ENCODE measurements at places on chromosomes 6 and 20.

GRCh38 chr20:44324343-44324742, 12.5 kb upstream of the R3HDML start:
- no peak for DNase-seq

DNA sequence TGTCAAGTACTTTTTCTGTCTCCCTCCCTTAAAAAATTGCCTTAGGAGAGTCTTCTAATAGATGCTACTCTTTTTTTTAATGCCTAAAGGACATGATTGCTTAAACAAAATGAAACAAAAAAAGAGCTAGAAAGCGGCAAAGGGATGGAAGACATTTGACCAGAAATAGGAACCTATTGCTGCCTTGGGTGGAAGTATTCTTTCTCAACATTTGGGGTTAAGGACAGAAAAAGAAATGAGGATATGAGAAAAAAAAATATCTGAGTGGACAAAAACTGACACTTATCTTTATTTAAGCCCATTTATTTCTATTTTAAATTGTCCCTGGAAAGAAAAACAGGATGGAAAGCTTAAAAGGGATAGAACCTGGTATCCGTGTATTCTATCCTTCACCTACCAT, 664.9 kb upstream of the CITED2 start:
- DNase-seq, result no peak

DNA sequence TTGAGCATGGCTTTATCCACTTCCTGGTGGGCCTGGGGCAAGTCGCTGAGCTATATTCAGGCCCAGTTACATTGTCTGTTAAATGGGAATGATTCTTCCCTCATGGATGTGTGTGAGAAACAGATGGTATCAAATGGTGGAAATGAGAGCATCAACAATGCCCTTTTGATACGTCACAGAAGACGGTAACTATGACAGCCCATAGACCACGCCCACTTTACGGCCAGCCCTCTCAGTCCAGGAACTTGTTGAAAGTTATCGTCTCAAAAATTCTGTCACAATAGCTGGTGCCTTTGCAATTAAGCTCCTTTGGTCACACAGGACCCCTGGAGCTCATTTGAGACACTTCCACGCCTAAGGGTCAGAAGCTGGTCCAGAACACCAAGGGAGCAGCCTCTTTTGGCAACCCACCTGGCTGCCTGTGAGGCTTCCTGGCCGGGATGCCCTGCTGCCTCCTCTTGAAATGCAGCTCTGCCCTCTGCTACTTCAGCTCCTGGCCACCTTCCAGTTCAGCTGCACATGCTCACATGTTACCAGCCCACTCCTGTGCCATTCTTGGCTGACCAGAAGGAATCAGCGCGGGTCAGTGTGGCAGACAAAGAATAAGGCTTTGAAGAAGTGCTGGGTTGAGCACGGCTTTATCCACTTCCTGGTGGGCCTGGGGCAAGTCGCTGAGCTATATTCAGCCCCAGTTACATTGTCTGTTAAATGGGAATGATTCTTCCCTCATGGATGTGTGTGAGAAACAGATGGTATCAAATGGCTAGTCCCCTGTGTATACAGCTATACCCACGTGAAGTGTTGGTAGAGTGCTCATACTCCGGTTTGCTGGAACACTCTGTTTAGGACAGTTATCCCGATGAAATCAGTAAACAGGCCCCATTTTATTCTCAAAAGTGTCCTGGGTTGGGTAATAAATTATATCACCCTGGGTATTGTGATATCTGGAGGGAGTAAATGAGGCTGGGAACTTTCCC, 199.2 kb upstream of the SUPT3H start:
- no peak for DNase-seq

GRCh38 chr6:1435806-1436205, 46.4 kb downstream of the FOXF2 start:
- DNase-seq, result no peak

- DNase-seq, result no peak
Observed at GRCh38 chr6:19976411-19977129, 139.4 kb downstream of the ID4 start.

DNA sequence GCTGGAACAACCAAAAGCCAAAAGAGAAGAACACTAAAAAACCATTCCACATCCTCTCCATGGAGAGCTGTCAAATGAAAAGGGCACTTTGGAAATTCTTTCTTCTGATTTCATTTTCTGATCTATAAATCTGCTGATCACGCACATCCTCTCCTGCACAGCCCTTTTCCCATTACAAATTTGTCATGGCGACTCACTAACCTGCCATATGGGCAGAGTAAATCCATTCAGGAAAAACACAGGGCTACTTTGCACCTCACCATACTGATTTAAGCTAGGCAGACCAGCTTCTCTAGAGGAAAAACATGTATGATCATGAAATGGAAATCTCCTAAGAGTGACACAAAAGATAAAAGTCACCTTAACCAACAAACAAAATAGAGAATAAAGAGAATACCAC, 26.0 kb downstream of the TOMM6 start:
- DNase-seq, result no peak

DNA sequence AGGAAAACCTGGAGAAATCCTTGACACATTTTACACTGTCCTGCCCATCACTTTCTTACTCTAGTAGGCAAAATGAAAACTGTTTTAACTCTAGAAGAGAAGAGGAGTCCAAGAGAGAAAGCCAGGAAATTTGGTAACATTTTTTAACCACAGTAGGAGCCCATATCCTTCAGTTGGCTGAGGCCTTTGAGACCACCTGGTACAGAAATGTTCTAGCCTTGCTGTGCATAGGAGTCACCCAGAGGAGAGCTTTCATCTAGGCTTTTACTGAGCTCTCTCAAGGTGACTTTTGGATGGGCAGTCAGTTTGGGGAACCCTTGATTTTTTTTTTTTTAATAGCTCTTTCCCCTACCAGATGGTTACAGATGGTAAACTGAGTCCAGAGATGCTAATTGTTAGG, 25.0 kb downstream of the LRRN4 start:
- no peak for DNase-seq

- peak; percentile 53 for DNase-seq
Observed at GRCh38 chr6:138817799-138818198, 21.9 kb downstream of the ECT2L start.

DNA sequence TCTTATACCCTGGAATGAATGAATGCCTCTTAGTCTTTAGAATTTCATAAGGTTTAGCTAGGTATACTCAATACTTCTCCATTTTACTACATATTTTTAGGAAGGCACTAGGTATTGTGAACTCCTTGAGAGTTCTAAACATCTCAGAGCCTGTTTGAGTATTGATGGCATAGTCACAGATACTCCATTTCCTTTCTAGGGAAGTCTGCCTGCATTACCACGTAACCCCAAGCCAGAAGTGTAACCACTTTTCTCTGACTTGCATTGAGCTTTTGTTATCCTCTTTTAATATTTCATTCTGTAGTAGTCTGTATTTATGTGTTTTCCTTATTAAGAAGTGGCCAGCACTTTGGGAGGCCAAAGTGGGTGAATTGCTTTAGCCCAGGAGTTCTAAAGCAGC, 12.2 kb downstream of the TOP1 start:
- DNase-seq, result no peak

DNA sequence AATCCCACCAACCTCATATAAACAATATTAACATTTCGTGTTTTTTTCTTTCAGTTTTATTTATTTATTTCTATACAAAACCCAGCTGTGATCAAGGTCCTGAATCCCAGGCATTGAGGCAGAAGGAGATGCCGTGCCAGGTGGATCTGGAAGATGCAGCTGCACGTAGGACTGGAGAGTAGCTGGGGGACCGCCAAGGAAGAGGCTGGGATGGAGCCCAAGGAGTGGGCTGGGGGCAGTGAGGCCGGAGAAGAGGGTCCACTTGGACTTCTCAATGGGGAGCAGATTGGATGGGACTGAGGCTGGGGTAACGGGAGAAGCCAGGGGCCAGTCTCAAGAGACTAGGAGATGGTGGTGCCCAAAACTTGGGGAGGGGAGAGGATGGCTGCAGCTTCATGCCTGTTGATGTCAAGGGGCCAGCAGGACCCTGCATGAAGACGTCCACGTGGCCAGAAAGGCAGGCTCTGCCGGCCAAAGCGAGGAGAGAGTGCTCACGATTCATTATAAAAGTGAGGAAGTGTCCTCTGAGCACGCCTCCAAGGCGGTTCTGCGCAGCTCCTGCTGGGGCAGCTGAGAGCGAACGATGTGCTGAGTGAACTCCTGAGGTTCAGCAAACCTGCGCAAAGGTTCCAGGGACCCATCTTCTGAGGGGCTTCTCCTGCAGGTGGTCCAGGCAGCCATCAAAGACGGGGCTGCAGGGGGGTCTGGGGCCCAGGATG, 110.3 kb downstream of the BMP7 start:
- DNase-seq, result no peak

DNA sequence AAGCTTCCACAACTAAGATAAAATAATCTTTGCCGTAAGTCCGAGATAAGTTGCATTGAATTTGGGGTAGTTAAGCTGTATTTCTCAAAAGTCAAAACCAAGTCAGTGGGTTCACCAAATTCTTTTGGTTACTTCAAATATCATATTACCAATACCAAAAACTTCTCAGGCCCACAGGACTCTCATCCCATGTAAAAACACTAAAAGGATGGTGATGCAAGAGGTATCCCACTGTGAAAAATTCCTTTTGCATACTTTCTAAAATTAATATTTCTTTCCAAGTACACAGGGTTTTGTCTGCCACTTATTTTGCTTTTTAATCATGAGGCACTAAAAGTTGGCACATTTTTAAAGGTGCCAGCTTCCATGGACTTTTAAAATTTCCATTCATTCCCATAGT, 151.3 kb downstream of the GJA10 start:
- DNase-seq, result no peak

- no peak for DNase-seq
Observed at GRCh38 chr6:36875250-36875633, 639 bp upstream of the PPIL1 start.

- DNase-seq, result no peak
Observed at GRCh38 chr20:58004900-58005299, 223.6 kb downstream of the ANKRD60 start.

DNA sequence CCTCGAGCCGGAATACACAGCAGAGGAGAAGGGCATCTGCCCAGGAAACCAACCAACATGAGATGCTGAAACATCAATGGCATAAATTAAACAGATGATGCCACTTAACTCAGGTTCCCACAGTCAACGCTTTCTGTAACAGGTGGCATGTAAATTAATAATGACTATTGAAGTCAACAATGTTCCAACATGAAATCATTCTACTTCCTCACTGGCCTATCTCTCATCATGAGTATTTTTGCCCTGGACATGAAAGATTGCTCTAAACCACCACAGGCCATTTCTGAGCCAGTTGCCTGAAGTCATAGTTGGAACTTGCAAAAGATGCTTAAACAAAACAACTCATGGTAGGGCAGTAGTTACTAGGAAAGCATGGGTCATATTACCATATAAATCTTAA, 397.9 kb upstream of the JARID2 start:
- peak; percentile 13 for DNase-seq

DNA sequence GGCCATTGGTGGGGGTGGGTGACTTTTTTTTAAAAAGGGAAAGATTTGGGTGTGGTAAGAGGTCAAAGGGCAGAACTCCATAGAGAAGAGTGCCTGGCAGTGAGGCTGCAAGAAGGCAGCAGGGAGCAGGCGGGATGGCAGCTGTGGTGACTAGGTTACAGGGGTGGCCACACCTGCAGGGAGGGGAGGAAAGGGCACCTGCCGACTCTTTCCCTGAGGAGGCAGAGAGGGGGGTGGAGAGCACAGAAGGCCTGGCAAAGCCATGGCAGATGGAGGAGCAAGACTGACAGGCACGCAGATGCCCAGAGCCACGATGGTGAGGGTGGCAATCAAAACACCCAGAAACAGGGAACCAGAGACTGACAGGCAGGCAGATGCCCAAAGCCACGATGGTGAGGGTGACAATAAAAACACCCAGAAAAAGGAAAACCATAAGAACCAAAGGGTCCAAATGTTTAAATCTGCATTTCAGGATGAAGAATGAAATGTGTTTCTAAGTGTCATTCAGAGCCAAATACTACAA, 19.3 kb downstream of the CST7 start:
- DNase-seq, result no peak

GRCh38 chr6:129440691-129441090, 269.3 kb downstream of the ARHGAP18 start:
- peak; percentile 4 for DNase-seq

- no peak for DNase-seq
Observed at GRCh38 chr6:43883847-43884651, 114.0 kb downstream of the VEGFA start.

- DNase-seq, result no peak
Observed at GRCh38 chr6:104572901-104573300, 286.8 kb downstream of the HACE1 start.

DNA sequence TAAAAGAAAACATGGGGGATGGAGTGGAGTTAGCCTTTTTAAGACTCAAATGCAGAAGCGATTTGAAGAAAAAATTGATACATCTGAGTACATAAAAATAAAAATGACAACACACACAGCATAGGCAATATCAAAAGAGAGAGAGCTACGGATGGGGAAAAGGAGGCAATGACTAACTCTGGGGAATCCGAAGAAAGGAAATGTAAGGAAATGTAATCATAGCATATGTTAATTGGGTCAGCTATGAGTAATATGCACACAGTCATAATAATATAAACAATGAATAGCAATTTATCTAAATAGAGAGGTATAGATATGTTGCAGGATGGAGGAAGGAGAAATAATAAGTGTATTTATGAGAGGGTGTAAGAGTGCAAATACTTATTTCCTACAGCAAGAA, 83.4 kb downstream of the NOL4L start:
- no peak for DNase-seq

DNA sequence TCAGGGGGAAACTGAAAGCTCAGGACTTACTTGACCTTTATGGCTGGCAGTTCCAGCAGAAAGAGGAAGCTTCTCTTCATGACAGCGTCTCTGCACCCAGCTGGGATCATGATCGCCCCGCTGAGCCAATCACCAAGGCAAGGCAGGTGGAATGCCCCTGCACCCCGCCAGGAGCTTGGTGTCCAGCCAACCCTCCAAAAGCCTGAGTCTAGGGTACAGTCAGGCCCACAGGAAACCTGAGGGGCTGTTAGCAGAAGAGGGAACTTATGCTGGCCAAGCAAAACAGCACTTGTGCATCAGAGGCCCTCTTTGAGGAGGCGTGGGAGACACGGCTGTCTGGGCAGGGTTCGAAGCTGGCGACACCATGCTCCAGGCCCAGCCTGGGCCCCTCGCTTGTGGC, 188.3 kb upstream of the GMDS start:
- no peak for DNase-seq

GRCh38 chr6:140012150-140012549, 637.7 kb upstream of the CITED2 start:
- DNase-seq, result no peak

GRCh38 chr6:83510791-83511190, 1.5 kb upstream of the PRSS35 start:
- DNase-seq, result no peak

DNA sequence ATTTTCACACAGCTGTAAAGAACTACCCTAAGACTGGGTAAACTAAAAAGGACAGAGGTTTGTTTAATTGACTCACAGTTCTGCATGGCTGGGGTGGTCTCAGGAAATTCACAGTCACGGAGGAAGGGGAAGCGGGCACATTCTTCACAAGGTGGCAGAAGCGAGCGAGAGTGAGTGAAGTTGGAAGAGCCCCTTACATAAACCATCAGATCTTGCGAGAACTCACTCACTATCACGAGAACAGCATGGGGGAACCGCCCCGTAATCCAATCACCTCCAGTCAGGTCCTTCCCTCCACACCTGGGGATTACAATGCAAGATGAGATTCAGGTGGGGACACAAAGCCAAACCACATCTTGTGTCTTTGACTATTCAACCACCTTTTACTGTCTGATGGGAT, 700.5 kb downstream of the TENT5A start:
- no peak for DNase-seq
